ENCODE measurements at places on chromosomes 2 and 18.
A peak's percentile ranks its signal among the peaks of the same experiment; 100 is the strongest.

DNA sequence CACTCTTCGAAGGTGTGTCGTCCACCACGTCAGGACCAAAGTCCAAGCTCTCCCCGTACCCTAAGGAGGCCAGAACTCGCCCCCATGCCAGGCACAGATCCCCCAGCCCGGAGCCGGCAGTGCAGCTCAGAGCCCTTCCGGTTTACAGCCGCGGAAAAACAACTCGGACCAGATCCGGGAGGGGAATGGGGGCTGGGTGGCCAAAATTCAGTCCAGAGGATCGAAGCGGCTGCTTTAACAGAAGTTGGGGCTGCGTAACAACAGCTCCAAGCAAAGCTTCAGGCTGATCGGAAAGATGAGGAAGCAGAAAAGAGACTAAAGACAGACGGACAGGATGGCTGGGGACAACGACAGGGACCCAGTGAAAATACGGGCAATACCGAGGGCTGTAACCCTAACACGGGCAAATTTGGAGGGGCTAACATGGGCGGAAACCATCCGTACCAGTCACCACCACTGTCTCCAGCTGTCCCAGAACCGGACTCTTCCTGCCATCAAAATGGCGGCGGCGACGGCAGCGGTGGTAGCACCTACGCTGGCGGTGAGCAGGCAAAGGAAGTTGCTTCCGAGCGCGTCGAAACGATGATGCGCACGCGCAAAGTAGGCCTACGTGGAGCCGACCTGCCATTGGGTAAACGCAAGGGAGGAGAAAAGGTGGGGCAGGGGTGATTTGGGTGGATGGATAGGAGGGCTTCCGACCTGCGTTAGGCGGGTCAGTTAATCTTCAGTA lies at the start of gene MMADHC:
Gene MMADHC, minus strand, starts transcription at position 556 of the 730 bp plus-strand sequence. CDS start 678 bp downstream, outside the sequence.
- peak; percentile 96 for DNase-seq

- DNase-seq, result no peak
Measured at GRCh38 chr18:76686737-76687231, 135.6 kb upstream of the ZNF236 start.

GRCh38 chr18:48780913-48781162 lies 169.9 kb downstream of the SMAD7 start:
- no peak for DNase-seq

- DNase-seq, result no peak
Measured at GRCh38 chr2:161424394-161424769, 8.3 kb downstream of the TBR1 start.

- no peak for DNase-seq
Measured at GRCh38 chr18:43031169-43031568, 84.3 kb downstream of the RIT2 start.

DNA sequence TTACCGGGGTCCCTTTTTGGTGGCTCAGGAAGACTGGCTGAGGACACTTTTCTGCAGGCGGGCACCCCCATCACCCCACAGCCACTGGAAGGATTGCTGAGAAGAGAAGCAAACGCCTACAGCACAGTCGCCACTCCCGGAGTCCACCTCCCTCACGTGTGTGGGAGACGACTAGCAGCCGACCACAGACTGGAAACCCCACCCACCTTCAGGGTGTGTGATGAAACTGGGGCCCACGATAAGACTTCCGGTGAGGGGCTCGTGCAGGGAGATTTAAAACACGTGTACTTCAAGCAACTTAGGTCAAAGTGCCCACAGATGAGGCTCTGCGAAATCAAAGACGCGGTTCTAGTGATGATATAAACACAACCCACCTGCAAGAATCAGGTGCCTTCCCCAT lies 26.3 kb downstream of the MBP start:
- DNase-seq, result peak; percentile 55

DNA sequence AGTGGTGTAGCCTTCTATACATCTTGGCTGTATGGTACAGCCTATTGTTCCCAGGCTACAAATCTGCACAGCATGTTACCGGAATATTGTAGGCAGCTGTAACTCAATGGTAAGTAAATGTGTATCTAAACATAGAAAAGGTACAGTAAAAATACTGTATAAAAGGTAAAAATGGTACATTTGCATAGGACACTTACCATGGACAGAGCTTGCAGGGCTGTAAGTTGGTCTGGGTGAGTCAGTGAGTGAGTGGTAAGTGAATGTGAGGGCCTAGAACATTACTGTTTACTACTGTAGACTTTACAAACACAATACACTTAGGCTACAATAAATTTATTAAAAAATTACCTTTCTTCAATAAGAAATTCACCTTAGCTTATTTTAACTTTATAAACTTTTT lies 3.7 kb upstream of the MRPS9 start:
- DNase-seq, result no peak

DNA sequence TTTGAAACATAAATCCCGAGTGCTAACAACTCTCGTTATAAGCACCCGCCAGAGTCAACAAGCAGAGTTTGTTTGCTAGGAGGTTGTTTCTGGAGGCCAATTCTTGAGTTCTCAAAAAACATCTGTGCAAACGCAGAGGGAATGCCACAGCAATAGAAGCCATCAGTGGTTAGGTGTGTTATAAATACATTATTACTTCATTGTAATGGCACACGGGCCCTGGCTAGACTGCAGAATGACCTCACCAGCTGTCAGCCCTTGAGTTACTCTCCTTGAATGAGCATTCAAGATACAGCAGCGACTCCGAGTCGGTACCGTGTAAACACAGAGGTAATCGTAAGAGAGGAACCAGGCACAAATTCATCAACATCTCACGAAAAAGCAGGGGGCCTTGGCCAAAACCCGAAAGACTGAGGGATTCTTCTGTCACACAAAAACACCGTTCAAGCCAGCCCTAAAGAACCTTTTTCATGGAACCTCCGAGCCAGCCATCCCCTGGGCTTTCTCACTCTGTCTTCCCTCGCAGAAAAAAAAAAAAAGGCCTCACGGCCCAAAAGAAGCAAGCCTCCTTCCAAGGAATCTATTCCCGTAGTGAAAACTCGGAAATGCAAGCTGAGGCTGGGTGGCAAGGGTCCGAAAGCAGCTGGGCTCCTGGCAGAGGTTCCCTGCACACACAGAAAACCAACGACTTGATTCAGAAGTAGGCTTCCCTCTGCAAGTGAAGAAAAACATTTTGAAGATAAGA lies 133.7 kb upstream of the MEIS1 start:
- DNase-seq, result no peak

DNA sequence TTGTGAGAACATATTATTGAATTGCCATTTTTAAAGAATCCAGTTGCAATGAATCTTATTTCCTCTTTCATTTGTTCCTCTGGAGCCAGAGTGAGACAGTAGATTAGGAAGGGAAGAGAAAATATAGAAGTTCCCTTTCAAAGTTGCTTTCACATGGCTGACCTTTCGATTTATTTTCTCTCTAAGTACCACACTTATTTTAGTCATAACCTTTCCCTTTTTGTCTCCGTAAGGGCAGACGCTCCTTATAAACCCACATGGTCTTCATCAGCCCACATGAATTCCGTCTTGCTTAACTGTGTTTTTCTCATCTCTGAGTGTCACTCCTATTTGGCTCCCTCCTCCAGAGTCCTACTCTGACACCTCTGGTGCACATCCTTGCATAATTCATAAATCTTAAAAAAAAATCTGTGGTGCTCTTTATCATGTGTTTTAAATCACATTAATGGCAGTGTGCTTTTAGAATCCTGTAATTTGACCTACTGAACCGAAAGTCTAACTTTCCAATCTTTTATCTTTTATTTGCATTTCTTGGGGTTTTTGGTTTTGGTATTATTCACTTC lies 38.5 kb upstream of the ZNF396 start:
- DNase-seq, result no peak

- DNase-seq, result no peak
Measured at GRCh38 chr2:234464291-234464645, 32.6 kb downstream of the ARL4C start.

DNA sequence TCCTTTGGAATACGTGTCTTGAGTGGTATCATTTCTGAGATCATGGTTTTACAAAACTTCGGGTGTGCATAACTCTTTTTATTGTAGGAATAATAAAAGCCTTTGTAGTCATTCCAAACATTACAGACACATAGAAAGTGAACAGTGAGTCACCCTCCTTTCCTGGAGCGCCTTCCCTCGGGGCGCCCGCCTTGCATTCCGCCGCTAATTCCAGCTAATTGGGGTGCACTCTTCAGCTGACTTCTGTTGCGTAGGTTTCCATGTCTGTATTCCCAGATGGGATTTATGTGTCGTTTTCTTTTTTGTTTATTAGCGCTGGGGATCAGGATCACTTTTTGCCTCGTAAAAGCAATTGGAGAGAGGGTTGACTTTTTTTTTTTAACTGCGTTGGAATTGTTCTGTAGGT lies 18.7 kb downstream of the SH3BP4 start:
- no peak for DNase-seq

GRCh38 chr18:77366720-77367641 lies 117.3 kb downstream of the GALR1 start:
- no peak for DNase-seq

GRCh38 chr18:23640052-23640451 lies 22.7 kb downstream of the ANKRD29 start:
- no peak for DNase-seq

Data from hematopoietic multipotent progenitor cell treated with erythropoietin and hydrocortisone succinate and interleukin-3 and kit ligand, for 17 days (in vitro differentiated cells).